Type B pancreatic cell (in vitro differentiated cells): ENCODE measurements at places on chromosomes 16 and 17. TPM values are rescaled to one million over a fixed set of nuclear protein-coding genes. Genes with fewer than 3 reads are reported as not detected.

DNA sequence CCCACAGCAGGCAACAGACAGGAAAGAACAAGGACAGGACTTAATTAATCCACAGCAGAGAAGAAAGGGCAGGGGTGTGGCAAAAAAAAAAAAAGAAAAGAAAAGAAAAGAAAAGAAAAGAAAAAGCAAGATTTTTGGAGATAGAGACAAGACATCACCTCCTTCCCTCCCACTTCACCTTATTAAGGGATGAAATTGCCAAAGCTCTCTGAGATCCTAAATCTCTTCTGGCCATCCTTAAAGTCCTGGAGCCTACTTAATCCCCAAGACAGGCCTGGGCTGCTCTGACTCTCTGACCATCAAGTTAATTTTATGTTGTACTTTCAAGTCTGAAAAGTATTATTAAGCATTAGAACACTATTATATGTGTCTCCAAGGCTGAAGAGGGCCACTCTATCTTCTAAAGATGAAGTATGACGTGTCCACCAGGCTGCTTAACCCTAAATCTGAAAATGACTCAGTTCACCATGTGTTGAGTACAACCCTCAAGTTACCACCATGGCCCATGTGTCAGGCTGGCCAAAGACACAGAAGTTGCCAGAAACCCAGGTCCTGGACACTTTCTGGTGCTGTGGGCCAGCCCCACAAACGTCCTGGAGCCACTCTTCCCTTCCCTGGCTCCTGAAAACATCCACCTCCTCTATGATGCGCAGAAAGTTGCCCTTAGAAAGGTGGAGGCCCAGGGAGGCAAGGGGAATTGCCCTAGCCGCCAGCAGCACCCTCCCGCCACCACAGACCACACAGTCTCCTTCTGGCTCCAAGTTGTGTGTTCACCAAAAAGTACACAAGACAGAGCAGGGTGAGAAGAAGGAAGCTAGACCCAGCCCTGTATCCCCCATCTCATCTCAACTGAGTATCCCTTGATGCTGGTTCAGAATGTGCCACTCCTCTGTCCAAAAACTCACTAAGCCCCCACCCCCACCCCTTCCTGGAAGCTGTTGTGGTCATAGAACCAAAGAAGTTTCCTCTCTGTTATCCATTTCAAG is 2.7 kb downstream of the SOCS1 start:
- peaks cover 4% of the 10 kb centered on the region for H3K36me3 ChIP-seq
- H3K27ac ChIP-seq, result peak overlapping the region; percentile 51
- no peaks in the 10 kb centered on the region for H3K27me3 ChIP-seq

KRT27 gene
- not detected in 2 replicates for total RNA-seq

- no peak for DNase-seq
- no peak overlapping the region for H3K27ac ChIP-seq
- peaks cover 37% of the 10 kb centered on the region for H3K4me1 ChIP-seq
- no peak overlapping the region for H3K4me3 ChIP-seq
- H3K36me3 ChIP-seq, result no peaks in the 10 kb centered on the region
These were observed 14.1 kb upstream of the CIBAR2 start for GRCh38 chr16:85126394-85126704.

GRCh38 chr17:51957786-51958185 is 200.7 kb downstream of the CA10 start:
- peaks cover 4% of the 10 kb centered on the region for H3K27me3 ChIP-seq
- H3K4me3 ChIP-seq, result no peak overlapping the region
- H3K36me3 ChIP-seq, result no peaks in the 10 kb centered on the region
- H3K4me1 ChIP-seq, result peaks cover 4% of the 10 kb centered on the region
- no peak overlapping the region for H3K27ac ChIP-seq

RNF135 gene
- 8.8 and 10.8 TPM in 2 replicates for total RNA-seq

JMJD8 gene
- 63.3 and 65.2 TPM in 2 replicates for total RNA-seq

GRCh38 chr16:70725024-70725911 is 39.4 kb upstream of the MTSS2 start:
- peak overlapping the region; percentile 87 for H3K27ac ChIP-seq

GRCh38 chr17:80693511-80693910 is 148.9 kb downstream of the RPTOR start:
- H3K27ac ChIP-seq, result peak overlapping the region; percentile 45
- H3K36me3 ChIP-seq, result peaks cover 6% of the 10 kb centered on the region
- no peak for DNase-seq
- H3K27me3 ChIP-seq, result no peaks in the 10 kb centered on the region

C17orf78 gene
- 1.6 TPM in 1 of 2 replicates, not detected in the other for total RNA-seq
